Activated T-helper 1 cell treated with anti-CD3 and anti-CD28 coated beads, Interleukin-2, amount 50 U/mL, for 16 hours (primary cell): ENCODE measurements at places on chromosomes 13 and 19.
A peak's percentile ranks its signal among the peaks of the same experiment; 100 is the strongest.

- no peak for DNase-seq
Measured at GRCh38 chr13:89694451-89694850, 1653.0 kb upstream of the MIR17HG start.

- DNase-seq, result peak; percentile 60
Measured at GRCh38 chr19:48510421-48511268, 990 bp downstream of the LMTK3 start.

- DNase-seq, result no peak
Measured at GRCh38 chr13:71046360-71047079, 820.5 kb downstream of the DACH1 start.

GRCh38 chr13:33970746-33971561 lies 153.0 kb downstream of the RFC3 start:
- no peak for DNase-seq

- no peak for DNase-seq
Measured at GRCh38 chr13:49655906-49656305, 27.6 kb downstream of the ARL11 start.

- DNase-seq, result peak; percentile 88
Measured at GRCh38 chr19:38335949-38336637, 463 bp downstream of the CATSPERG start.

GRCh38 chr19:7933828-7934725 lies 8.1 kb upstream of the CTXN1 start:
- DNase-seq, result no peak

DNA sequence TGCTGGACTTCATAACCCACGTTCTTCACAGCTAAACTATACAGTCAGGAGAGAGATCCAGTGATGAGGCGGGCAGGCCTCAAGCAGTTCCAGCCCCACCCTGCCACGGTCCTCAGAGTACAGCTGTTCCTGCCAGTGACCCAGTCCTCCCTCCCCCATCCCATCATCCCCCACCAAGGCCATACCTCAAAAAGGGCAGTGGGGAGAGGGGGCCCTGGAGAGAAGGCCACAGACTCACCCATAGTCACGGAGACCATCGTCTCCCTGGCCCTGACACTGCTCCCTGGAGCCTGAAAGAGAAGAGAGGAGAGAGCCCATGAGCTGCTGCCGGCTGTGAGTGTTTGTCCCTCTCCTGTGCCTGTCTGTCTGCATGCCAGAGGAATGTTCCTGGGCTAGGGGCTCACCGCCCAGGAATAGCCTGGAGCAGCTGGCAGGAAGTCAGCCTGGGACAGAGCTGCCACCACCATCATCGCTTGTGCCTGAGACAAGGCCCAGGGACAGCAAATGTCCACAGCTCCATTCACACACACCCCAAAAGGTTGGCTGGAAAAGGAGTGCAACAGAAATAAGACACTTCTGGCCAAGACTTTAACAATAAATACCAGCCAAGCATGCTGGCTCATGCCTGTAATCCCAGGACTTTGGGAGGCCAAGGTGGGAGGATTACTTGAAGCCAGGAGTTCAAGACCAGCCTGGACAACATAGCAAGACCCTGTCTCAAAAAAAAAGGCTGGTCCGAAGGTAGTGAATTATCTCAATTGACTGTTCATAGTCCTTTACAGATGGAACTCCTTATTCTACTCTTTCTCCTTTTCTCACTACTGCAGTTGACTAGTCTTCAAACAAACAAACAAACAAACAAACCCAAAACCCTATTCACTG lies 6.4 kb downstream of the C19orf47 start:
- no peak for DNase-seq

GRCh38 chr19:45876411-45877197 lies 9.3 kb downstream of the IRF2BP1 start:
- DNase-seq, result no peak
